A172 (cell line): ENCODE measurements at places on chromosomes 2 and 18. TPM values are rescaled to one million over a fixed set of nuclear protein-coding genes. Genes with fewer than 3 reads are reported as not detected.

The STK39 gene
- 35.3 and 37.5 TPM in 2 replicates for total RNA-seq

GRCh38 chr2:206160807-206161179 lies 1.1 kb downstream of the EEF1B2 start:
- no peak for DNase-seq

GRCh38 chr2:16382451-16382850 lies 283.2 kb downstream of the CYRIA start:
- DNase-seq, result no peak

The SERPINB12 gene
- not detected in 2 replicates for total RNA-seq

GRCh38 chr2:233833345-233833744 lies 21.0 kb downstream of the HJURP start:
- no peak for DNase-seq

DNA sequence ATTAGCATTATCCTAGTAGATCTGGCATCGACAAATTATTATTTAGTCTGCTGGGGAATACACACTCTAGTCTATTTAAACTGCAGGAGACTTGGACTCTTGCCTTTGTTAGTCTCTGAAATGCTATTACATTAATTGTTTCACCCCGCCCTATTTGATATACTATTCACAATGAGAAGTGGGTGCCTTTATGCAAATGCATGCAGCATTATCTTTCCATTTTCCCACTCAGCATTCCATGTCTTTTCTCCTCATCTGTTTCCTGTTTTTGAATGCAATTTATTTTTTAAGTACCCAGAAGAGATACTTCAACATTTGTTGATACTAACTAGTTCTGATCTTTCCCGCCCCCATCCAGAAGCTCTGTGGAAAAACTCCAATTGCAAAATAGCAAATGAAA lies 395.3 kb upstream of the NXPH2 start:
- DNase-seq, result no peak

The GALNT13 gene
- total RNA-seq, result 0.05 and 0.36 TPM in 2 replicates

The MEP1B gene
- not detected in 2 replicates for total RNA-seq

- DNase-seq, result no peak
Observed at GRCh38 chr2:154198866-154199265, 327.1 kb downstream of the GALNT13 start.

The TUBA4B gene
- not detected in 2 replicates for total RNA-seq

- DNase-seq, result no peak
Observed at GRCh38 chr2:216888081-216888480, 28.2 kb upstream of the TNP1 start.
